ENCODE measurements at places on chromosomes 11 and 22. TPM values are rescaled to one million over a fixed set of nuclear protein-coding genes. Genes with fewer than 3 reads are reported as not detected.

DNA sequence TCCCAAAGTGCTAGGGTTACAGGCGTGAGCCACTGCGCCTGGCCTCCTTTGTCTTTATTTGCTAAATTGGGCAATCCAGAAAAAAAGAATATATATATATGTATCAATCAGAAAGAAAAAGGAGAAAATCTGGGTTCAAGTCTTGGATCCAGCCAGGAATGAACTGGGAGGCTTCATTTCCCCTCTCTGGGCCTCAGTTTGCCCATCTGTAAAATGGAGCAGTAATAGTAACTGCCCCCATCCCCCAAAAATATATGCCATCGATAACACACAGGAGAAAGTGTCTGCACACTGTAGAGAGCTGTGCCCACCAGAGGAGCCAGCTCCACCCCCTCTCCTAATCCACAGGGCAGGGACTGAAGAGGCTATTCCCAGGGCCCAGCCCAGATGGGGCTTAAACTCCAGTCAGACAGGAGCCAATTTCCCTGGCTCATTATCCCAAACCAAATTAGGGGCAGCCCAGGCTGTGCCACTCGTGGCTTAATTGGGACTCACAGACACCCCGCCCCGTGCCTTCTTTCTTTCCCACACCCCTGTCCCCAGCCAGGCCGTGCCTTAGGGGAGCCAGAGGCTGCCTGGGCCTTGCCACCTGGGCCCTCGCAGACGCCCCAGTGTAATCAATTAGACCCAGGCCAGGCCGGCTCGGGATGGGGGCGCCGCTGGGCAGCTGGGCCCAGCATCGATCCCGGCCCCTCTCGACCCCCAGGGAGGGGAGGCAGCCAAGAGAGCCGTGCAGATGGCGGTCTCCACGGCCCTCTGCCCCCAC lies 171.5 kb downstream of the MN1 start:
- no peaks in the 10 kb centered on the region for H3K27me3 ChIP-seq
- peaks cover 3% of the 10 kb centered on the region for H3K4me1 ChIP-seq
- no peaks in the 10 kb centered on the region for H3K36me3 ChIP-seq

DNA sequence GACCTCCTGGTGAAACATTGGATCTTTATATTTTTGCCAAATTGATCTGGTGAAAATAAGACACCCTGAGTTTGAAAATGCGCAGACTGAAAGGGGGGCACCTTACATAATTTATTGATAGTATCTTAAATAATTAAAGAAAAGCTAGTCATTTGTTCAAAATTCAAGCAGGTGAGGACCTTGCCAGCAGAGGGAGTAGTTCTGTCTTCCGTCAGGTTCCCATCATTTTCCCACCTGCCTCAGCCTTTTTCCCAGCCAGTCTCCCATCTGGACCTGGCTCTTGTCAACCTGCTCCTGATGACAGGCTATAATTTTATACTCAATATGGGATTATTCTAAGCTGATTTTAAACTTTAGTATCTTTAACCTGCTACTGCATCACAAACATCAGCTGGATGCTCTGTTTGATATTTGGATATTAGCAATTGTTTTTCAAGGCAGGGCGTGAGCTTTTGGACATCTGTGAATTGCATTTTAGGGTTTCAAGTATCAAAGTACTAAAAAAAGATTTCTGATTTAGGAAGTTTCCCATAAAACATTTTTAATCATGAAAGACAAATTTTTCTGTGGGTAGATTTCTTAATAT lies 132.0 kb downstream of the ELP4 start:
- no peaks in the 10 kb centered on the region for H3K4me1 ChIP-seq
- no peak overlapping the region for H3K27ac ChIP-seq
- H3K27me3 ChIP-seq, result no peaks in the 10 kb centered on the region
- DNase-seq, result peak; percentile 19
- H3K36me3 ChIP-seq, result no peaks in the 10 kb centered on the region

GRCh38 chr11:111135778-111136570 lies 109.6 kb upstream of the POU2AF2 start:
- H3K4me3 ChIP-seq, result no peak overlapping the region
- H3K4me1 ChIP-seq, result no peaks in the 10 kb centered on the region
- no peaks in the 10 kb centered on the region for H3K27me3 ChIP-seq
- no peaks in the 10 kb centered on the region for H3K36me3 ChIP-seq
- no peak for DNase-seq
- no peak overlapping the region for H3K27ac ChIP-seq

Gene DMC1
- 1.6 TPM for total RNA-seq

Gene APOBEC3B
- total RNA-seq, result 1.6 TPM

Gene EED
- total RNA-seq, result 43.1 TPM

Gene PRG3
- total RNA-seq, result not detected

Gene SCO2
- 1.7 TPM for total RNA-seq
